ENCODE measurements at places on chromosomes 4 and X. TPM values are rescaled to one million over a fixed set of nuclear protein-coding genes. Genes with fewer than 3 reads are reported as not detected.

Gene INTS12
- 6.3 TPM for total RNA-seq

Gene TCEAL6
- total RNA-seq, result not detected

Gene DDX53
- total RNA-seq, result not detected

Gene GATA1
- not detected for total RNA-seq

Gene GLRA3
- total RNA-seq, result 0.17 TPM

Gene TEX11
- 3.2 TPM for total RNA-seq

Gene HHIP
- 9.6 TPM for total RNA-seq

Gene TXK
- 0.79 TPM for total RNA-seq

Gene PWWP3B
- 13.6 TPM for total RNA-seq

Gene SOWAHB
- total RNA-seq, result 3.0 TPM

Gene MAGEB1
- not detected for total RNA-seq

Gene MAGEA2B
- total RNA-seq, result not detected

Gene TBX22
- total RNA-seq, result not detected

Gene CLDN2
- total RNA-seq, result 29.3 TPM

Gene TMEM47
- total RNA-seq, result 3.7 TPM

Gene MAML3
- 6.2 TPM for total RNA-seq

Gene TEX13C
- not detected for total RNA-seq

Gene FAM47A
- total RNA-seq, result not detected

Gene ADAMTS3
- total RNA-seq, result 0.32 TPM

Gene YIPF7
- total RNA-seq, result not detected

Gene FMR1NB
- not detected for total RNA-seq

Gene SGCB
- total RNA-seq, result 7.1 TPM

Gene CXCL1
- 35.4 TPM for total RNA-seq

Gene USP53
- 19.0 TPM for total RNA-seq

Gene FAM184B
- total RNA-seq, result not detected

Gene PAGE5
- total RNA-seq, result not detected

Gene DSPP
- not detected for total RNA-seq

Gene RPA4
- total RNA-seq, result 0.24 TPM

Gene KLHL4
- total RNA-seq, result 0.20 TPM

Gene SPATA18
- 3.3 TPM for total RNA-seq

Gene PABPC1L2A
- not detected for total RNA-seq

Gene RNF128
- total RNA-seq, result 9.9 TPM

Gene TMEM164
- 12.2 TPM for total RNA-seq

Gene TCP11X2
- not detected for total RNA-seq

Gene ADRA2C
- 1.1 TPM for total RNA-seq

Gene FGF5
- total RNA-seq, result not detected

Gene RTL5
- total RNA-seq, result 0.75 TPM

Gene ZNF595
- 14.7 TPM for total RNA-seq

Gene PPP1R2C
- total RNA-seq, result not detected

Gene CDKL2
- total RNA-seq, result 0.83 TPM

Gene AKAP4
- total RNA-seq, result not detected

Gene ADGRG4
- total RNA-seq, result not detected

Gene SNCA
- 3.8 TPM for total RNA-seq

Gene TLR10
- not detected for total RNA-seq

Gene NPY5R
- 0.04 TPM for total RNA-seq

Gene MAGEA9B
- total RNA-seq, result not detected

Gene TRIM61
- total RNA-seq, result 0.47 TPM

Gene SLC2A9
- 2.3 TPM for total RNA-seq

Gene MTMR8
- total RNA-seq, result 1.6 TPM

Gene SYN1
- total RNA-seq, result 2.4 TPM

Gene NUP62CL
- 3.9 TPM for total RNA-seq
